ENCODE measurements at places on chromosomes 7 and 10.

- no peak for DNase-seq
Observed at GRCh38 chr10:99529591-99530107, 3.1 kb upstream of the NKX2-3 start.

GRCh38 chr7:81499262-81500116 lies 270.4 kb downstream of the HGF start:
- DNase-seq, result peak; percentile 84

- peak; percentile 79 for DNase-seq
Observed at GRCh38 chr7:27167916-27168264, 2.6 kb upstream of the HOXA9 start.

DNA sequence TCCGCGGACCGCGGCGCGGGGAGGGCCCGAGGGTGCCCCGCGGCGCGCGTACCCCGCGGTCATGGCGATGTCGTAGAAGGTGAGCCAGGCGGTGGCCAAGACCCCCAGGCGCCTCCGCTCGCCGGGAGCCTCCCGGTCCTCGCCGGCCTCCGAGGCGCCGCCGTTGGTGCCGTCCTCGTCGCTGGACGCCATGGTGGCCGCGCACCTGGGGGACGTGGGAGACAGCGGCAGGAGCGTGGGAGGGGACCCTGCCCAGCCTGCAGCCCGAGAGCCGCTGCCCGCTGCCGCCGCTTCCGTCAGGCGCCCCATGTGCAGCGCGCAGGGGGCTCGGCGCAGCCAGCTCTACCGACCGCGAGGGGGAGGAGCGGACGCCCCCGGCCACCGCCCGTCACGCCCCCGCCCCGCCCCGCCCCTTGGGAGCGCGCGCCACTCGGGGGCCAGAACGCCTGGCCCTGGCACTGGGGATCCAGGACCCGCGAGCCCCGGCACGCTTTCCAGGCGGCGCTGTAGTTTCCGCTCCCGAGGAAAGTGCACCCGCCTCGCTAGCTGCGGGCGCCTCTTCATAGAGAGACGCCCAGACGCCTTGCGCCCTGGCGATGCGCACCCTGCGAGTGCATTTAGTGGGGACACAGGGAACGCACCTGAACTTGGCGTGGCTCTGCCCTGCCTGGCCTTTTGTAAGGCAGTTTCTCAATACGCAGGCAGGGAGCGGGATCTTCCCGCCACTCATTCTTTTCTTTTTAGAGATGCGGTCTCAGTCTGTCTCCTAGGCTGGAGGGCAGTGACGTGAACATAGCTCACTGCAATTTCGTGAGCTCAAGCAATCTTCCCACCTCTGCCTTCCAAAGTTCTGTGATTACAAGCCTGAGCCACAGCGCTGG lies at the start of gene HACD1:
Gene HACD1 (minus strand): TSS at position 344 of the 881 bp plus-strand sequence. CDS start 35 bp downstream, at position 309.
- peak; percentile 76 for DNase-seq

DNA sequence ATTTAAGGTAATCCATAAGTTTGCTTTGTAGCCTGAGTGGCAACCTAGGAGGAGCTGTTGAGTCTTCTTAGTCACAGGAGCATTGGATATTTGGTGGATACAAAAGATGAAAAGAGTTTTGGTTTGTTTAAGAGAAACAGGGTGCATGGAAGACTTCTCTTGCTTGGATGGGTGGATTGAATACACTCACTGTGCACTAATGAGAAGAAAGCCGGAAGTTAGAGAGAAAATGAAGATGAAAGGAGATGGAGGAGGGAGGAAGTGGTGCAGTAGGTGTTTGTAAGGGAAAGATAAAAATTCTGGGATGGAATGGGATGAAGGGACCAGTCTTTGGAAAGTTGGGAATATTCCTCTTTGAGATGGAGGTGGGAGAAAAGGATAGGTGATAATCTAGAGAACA lies 7.7 kb downstream of the MDFIC start:
- DNase-seq, result no peak

DNA sequence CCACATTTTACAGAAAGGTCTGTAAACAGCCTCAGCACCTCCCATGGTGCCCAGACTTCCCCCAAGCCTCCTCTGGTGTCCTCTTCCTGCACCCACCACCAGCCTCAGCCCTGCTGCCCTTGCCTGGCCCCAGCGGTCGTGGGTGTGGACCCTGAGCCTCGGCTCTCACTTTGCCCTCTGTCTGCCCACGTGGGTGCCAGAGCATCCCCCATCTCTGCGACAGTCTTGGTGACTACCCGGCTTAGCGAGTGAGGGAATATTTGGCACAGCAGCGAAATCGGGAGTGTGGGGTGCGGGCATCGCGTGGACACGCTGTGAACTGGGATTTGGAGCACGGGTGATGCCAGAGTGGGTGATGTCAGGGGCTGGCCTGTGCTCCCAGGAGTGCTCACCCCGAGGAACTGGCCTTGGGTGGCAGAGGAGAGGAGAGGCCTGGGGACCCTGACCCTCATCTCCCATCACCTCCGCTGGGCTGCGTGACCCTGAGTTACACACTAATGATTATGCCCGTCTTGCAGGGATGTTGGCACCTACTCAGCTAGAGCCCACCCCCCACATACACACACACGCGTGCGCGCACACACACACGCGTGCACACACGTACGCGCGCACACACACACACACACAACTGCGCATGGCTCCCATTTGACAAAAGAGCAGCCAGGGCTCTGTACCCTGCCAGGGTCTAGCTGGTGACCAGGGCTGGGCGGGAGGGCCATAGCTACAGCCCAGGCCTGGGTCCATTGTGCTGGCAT lies 8.7 kb downstream of the ELFN1 start:
- no peak for DNase-seq

DNA sequence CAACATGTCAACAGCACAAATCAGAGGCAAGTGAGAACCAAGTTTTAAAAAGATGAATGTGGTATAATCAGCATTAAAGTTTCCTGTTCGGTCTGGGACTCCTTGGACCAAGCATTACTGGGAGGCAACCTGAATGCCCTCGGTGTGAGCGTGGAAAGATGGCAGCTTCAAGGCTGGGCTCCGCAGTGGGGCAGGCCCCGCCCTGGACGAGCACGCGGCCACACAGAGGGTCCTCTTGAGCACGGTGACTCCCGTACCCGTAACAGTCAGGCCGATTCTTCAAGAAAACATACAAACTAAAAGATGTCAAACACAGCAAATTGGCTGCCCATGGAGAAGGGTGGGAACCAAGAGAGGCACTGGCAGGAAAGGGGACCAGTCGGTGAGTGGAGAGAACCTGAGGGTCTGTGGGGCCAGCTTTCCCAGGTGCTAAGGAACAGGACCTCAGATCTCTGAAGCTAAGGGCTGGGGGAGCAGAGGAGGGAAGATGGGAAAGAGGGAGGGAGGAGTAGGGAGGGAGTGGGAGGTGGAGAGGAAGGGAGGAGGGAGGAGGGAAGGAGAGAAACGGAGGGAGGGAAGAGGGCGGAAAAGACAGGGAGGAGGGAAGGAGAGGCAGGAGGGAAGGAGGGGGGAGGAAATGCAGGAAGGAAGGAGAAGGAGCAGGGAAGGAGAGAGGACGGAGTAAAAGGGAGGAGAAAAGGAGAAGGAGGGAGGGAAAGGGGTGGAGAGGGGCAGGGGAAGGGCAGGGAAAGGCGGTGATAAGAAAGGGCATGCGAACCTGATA lies 71.2 kb upstream of the FAM20C start:
- DNase-seq, result no peak

DNA sequence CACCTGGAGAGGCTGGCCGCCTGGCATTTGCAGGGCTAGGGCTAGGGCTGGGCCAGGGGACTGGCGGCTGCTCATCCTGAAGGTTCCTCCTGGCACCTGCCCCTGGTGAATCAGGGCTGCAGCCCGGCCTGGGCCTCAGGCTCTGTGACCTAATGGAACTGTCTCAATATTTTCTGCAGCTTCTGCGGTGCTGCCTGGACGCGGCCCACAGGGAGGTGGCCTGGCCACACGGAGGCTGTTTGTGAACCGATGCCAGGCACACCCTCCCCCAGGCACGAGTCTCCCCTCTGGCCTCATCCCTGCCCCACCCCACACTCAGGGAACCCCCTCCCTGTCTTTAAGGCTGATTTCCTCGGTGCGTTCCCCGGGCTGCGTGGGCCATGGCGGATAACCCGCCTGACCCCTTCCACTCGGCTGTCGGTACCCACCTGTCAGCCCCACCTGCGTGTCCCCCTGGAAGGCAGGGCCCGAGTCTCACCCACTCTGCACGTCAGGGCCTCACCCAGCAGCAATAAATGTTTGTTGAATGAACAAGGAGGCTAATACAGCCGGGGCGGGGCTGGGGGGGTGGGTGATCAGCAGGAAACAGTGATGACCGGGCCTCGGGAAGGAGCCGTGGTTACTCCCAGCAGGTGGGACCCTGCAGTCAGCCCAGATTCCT lies 54.5 kb upstream of the DNAJB6 start:
- DNase-seq, result no peak

Measured in fibroblast of skin of right quadriceps (primary cell).